ENCODE measurements at places on chromosomes 3 and 15.

GRCh38 chr15:49919034-49919433, 200.0 kb downstream of the ATP8B4 start:
- DNase-seq, result no peak

- DNase-seq, result no peak
These were observed 93.2 kb downstream of the FILIP1L start for GRCh38 chr3:100020876-100021644.

DNA sequence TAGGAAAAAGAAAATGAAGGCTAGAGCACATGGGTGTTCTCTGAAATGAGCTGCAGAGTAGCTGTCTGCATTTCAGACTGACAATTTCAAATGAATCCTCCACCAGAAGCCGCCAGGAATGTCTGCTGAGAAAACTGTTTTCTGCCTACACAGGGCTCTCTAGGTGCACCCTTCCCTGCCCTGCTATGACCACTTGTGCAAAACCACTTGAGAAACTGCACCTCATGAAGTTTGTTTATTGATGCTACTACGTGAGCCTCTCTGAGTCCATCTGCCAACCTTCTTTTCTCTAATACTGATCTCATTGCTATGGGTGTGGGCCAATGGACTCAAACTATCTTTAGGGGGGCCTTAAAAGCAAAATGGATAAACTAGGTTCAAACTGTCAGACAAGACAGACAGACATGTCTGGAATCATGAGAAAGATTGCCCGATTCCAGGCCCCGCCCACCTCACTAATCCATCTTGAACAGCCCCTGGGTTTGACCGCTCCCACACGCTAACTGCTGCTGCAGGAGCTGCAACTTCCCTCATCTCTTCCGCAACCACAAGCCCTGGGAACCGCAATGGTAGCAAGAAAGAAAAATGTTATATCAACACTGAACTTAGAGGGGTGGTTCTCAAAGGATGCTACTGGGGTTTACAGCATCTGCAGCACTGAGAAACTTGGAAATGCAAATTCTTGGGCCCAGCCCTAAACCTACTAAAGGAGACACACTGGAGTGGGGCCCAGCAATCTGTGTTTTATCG, 9.0 kb upstream of the CD47 start:
- no peak for DNase-seq

- DNase-seq, result no peak
These were observed 39.3 kb downstream of the DLG1 start for GRCh38 chr3:197259096-197259495.

- DNase-seq, result no peak
These were observed 90.9 kb upstream of the ZNF280D start for GRCh38 chr15:56824175-56824574.

DNA sequence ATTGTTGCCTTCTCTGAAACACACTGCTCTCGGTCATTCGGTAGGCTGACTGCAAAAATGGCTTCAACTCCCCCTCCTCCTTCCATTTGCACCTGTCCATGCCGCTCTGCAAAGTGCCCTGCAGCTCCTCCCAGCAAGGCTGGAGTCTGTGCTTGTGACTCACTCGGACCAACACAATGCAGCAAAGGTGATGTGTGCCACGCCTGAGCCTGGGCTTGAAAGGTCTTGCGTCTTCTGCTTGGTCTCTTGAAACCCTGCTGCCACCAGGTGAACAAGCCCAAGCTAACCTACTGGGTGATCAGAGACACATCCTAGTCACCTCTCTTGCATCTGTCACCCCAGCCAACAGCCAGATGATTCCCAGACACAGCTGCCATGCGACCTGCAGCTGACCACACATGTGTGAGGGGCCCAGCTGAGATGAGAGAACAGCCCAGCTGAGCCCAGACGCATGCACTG, 71.1 kb downstream of the MGLL start:
- no peak for DNase-seq

DNA sequence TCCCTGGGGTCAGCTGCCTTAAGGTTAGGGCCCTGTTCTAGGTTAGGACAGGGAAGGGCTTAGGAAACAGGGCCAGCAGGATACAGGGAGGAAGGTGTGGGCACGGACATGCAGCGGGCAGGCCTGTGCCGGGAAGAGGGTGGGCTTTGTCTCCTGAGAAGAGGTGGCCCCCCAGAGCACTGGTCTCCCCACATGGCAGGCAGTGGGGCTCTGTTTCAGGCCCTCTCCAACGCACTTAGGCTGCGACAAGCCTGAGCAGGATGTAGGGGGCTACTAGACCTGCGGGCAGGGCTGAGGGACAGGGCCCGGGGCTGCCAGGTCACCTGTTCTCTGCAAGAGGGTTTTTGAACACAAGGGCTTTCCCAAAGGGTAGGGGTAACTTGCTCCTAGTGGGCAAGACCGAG, 33.5 kb downstream of the KLF13 start:
- DNase-seq, result no peak

DNA sequence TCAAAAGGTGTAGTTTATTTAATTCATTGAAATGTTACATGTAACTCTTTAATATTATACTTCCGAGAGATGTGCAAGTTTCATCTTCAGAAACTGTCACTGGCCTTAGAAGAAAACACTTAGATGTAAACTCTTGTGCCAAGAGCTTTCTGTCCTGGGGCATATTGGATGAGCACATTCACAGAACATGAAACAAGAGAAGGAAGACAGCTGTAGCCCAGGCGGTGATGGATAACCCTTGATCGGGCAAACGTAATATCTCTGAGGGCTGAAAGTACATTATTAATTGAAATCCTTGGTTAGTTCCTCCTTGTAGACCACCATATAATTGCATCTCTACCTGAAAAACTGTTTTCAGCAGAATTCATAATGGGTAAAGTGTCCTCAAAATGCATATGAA, 67.4 kb downstream of the MECOM start:
- DNase-seq, result no peak

DNA sequence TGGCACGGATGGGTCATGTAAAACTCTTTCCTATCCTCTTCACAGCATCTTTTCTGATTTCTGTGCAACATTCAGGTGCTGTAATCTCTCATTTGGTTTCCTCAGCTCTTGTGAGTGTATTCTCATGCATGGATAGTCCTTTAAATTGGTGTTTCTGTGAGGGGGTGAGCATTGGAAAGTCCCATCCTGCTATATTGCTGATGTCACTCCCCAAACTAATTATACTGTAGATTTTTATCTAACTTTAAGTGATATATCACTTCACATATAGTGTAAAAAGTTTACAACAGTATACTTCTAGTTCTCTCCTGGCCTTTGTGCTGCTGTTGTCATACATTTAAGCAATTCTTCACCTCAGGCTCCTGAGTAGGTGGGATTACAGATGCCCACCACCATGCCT, 102.7 kb downstream of the GLDN start:
- DNase-seq, result no peak

- no peak for DNase-seq
These were observed 28.7 kb upstream of the CSPG5 start for GRCh38 chr3:47607335-47607734.

DNA sequence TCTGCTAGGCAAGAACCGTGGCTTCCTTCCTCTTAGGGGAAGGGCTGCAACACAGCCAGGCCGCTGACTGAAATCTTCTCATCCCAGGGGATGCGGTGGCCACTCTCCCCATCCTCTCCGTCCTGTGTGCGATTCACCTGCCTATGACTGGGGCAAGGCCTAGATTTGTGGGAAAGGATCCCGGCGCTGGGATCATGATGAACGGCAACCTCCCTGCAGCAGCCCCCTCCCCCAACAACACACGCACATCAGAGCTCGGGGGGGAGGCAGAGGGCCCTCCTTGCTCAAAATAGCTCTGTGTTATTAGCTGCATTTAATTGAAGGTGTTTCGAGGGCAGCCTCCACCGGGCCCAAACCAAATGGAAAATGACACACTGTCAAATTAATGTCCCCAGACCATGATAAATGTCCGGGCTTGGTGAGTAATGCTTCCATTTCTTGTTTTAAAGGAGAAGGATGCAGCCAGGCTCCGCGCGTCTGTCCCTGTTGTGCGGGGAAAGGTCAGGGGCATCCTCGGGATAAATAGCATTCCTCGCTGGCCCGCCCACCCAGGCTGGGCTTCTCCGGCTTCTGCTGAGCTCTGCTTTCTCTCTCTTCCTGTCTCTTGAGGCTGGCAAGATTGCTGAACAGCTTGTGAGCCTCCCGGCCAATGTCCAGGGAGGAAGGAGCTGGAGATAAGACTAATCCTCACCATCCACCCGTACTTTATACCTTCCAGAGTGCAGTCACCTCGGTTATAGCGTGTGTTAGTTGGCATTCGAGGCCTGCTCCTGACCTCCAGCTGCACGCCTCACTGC, 56.4 kb upstream of the TLE3 start:
- DNase-seq, result no peak

GRCh38 chr15:43878446-43878845, 51.6 kb downstream of the WDR76 start:
- no peak for DNase-seq

DNA sequence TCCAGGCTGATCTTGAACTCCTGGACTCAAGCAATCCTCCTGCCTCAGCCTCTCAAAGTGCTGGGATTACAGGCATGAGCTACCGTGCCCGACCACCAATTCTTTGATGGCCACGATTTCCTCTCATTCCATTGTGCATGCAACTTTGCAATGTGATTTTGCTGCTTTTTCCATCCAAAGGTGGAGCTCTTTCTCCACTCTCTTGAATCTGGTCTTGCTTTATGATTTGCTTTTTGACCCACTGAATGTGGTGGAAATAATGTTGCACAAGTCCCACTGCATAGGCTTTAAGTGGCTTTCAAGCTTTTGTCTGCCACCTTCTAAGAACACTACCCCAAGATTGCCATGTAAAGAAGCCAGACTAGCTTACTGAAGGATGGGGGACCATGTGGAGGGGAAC, 10.6 kb downstream of the RPS27L start:
- no peak for DNase-seq

GRCh38 chr3:25520926-25521559, 93.0 kb downstream of the RARB start:
- DNase-seq, result no peak

DNA sequence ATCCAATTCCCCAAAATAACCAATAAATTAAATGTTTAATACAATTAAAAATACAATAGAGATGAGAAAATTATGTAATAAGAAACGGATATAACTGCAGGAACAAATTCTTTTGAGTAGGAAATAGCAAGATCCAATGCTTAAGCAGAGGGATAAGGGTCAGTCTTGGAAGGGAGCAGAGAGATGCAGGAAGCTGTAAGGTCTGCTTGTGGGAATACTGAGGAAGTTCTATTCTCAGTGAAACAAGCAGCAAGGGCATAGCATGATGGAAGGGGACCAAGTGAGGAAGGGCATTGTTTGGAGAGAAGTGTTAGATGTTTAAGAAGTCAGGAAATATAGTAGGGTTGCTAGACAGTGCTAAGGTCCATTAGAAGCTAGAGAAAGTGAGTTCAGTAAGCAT, 409.0 kb downstream of the TBC1D5 start:
- DNase-seq, result no peak

- no peak for DNase-seq
These were observed 841.9 kb downstream of the CADM2 start for GRCh38 chr3:85800676-85801075.

- peak; percentile 72 for DNase-seq
These were observed 539 bp upstream of the PLCL2 start for GRCh38 chr3:16884084-16884747.

GRCh38 chr3:185153171-185153771, 411 bp upstream of the C3orf70 start:
- DNase-seq, result no peak

- no peak for DNase-seq
These were observed 37.1 kb downstream of the GJD2 start for GRCh38 chr15:34717729-34718128.

GRCh38 chr3:29420106-29420505, 139.2 kb downstream of the RBMS3 start:
- DNase-seq, result no peak

DNA sequence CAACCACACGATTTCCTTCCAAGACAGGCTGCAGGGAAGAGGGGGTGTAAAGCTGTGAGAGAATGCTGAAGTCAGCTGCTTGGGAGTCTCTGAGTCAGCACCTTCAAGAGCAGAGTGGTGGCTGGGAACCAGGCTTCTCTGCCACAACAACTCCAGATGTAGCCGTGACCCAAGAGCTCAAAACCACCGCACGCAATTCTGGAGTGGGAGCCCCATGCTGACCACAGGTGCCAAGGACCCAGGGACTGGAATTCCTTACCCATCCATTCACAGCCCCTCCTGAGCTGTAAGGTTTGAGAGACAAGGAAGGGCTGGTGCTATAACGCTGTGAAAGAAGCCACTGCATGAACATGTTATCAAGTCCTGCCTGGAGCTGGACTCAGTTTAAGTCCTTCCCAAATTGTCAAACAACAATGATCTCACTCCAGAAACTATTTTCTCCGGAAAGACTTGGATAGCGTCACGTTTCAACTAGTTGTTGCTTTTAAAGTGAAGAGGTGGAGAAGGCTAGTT, 61.4 kb downstream of the UMPS start:
- DNase-seq, result no peak

- DNase-seq, result no peak
These were observed 18.0 kb downstream of the TNIK start for GRCh38 chr3:171442184-171442583.

DNA sequence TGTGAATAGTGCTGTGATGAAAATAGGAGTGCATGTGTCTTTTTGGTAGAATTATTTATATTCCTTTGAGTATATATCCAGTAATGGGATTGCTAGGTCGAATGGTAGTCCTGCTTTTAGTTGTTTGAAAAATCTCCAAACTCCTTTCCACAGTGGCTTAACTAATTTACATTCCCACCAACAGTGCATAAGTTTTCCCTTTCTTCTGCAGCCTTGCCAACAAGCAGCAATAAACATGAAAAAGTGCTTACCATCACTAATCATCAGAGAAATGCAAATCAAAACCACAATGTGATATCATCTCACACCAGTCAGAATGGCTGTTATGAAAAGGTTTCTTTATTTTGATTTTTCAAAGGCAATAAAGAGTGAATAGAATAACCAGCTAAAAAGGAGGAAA, 1105.9 kb downstream of the NAALADL2 start:
- DNase-seq, result no peak

- no peak for DNase-seq
These were observed 104.5 kb upstream of the SATB1 start for GRCh38 chr3:18529631-18530030.

- DNase-seq, result no peak
These were observed 31.5 kb upstream of the ZNF502 start for GRCh38 chr3:44680921-44681455.

GRCh38 chr15:71151081-71151480, 35.8 kb downstream of the THSD4 start:
- DNase-seq, result no peak

- peak; percentile 81 for DNase-seq
These were observed at the start of gene CRYBG3 for GRCh38 chr3:97821774-97822358. TSS of gene CRYBG3 (plus strand) at chr3:97822011. CDS start at chr3:97822207, 196 bp downstream.

GRCh38 chr3:168618827-168619470, 523.2 kb upstream of the GOLIM4 start:
- no peak for DNase-seq

DNA sequence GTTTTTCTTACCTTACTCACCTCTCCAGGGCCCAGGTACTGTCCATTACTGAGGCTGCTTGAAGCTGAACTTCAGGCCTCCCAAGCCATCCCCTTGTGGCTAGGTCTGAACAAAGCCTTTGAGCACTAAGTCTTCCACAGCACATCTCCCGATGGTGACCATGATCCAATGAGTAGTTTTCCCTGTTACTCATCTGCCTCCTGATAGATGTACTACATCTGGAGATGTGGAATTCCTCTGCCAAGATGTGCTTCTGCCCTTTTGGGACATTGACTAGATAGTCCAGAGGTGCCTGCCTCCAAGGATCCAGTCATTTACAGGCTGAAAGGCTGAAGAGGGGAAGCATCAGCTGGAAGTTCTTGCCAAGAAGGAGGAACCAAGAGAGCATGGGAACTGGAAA, 28.9 kb upstream of the SLC35G2 start:
- DNase-seq, result no peak

All from CD4-positive, alpha-beta T cell treated with Interleukin-2 at 100 ng/mL for 4 hours (primary cell).